ENCODE measurements at places on chromosomes 2 and 18. TPM values are rescaled to one million over a fixed set of nuclear protein-coding genes. Genes with fewer than 3 reads are reported as not detected.

DNA sequence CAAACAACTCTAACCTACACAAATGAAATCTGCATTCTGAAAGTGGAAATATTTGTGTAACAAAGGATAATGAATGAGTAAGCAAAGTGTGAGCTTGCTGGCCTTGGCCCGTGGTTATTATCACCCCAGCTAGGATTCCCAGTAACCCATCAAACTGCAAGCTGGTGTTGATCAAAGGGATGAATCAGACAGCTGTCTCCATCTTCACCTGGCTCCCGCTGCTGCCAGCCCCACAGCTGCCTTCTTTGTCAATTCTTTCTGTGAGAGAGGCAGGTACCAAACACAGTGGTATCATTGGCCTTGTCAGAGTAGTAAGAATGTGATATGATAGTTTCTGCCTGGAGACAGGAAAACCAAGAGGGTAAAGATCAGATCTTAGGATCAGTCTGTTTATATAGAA lies 25.2 kb upstream of the RGPD4 start:
- no peak for DNase-seq

GRCh38 chr2:119059287-119059686 lies 99.3 kb downstream of the C1QL2 start:
- DNase-seq, result no peak

DNA sequence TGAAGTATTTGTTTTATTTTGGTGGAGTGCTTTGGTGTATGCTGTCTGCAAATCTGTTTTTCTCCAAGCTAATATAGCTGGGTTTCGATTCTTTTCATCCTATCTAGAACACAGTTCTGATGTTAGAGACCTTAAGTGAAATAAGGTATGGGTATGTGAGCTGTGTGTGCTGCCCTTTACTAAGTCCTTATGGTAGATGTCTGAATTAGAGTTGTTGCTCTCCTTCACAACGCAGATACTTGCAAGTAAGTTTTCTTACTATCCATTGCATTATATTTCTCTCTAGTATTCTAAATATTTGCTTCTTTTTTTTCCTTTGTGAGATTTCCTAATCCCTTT lies 38.6 kb downstream of the AGFG1 start:
- no peak for DNase-seq

CAVIN2 gene
- total RNA-seq, result 125 TPM

MTCL1 gene
- 8.7 TPM for total RNA-seq

DNA sequence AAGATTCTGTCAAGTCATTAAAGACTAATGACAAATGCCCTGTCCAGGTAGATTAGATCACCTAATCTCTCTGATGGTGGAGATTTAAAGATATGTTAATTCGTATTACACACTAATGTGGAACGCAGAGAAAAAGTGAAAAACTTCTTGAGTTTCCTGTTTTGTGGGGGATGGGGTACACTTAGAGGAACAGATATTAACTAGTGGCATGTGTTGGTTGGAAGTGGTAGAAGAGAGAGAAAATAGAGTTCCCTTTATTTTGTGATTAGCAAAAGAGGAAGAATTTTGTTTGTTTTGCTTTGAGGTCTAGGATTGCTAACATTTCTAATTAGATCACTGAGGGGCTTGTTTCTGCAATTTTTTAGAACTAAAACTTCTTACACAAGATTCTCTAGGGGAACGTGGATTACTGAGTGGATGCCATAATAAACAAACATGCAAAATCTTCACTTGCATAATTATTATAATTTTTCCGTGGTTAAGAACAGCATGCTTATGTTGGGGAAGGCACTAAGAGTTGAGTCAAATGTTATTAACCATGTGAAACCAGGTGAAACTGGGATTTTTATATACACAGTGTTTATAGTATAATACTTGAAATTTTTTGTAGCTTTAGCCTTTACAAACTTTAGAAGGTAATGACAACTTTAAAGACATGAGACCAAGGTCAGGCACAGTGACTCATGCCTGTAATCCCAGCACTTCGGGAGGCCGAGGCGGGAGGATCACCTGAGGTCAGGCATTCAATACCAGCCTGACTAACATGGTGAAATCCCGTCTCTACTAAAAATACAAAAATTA lies 97.4 kb upstream of the STK17B start:
- no peak for DNase-seq

EPB41L5 gene
- total RNA-seq, result 14.7 TPM

- DNase-seq, result no peak
These were observed 440.5 kb upstream of the SMIM21 start for GRCh38 chr18:75868031-75868430.

DNA sequence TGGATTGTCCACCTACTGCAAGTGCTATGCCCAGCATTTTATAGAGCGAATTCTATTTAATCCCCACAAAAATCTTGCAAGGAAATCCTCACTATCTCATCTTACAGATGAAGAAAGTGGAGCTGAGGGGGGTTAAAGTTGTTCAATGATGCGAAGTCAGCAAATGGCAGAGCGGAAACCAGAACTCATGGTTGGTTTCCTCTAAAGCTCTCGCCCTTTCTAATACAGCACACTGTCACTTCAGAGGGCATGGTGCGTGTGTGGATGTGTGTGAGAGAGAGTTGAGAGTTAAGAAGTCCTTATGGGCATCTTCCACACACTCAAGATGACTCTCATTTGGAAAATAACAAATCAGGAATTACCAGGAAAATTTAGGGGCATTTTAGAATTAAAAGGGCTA lies 78.4 kb downstream of the TGFA start:
- no peak for DNase-seq

DNA sequence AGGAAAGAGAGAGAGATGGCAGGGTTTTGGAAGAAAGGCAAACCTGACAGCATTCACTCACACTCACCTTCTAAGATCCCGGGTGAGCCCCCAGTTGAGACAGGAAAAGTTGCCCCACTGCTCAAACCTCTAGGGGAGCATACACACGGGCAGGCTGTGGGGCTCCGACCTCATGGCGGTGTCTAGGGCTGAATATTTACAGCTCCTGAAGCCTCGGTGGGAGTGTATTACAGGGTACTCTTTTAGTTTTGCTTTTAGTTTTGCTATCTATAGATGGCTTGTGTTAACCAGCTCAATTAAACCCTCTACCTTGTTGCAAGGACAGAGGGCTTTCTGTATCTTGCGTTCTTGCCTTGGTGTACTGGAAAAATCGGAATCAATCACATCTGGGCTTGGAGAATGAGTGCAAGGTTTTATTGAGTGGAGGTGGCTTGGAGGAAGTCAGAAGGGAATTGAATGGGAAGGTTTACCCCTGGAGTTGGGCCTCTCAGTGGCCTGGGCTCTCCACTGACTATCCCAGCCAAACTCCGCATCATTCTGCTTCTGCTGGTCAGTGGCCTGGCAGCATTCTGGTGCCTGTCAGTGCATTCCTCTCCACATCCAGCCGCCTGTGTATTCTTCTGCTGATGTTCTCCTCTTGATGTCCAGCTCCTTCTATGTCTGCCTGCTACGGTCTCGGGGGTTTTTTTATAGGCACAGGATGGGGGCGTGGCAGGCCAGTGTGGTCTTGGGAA lies 10.1 kb upstream of the IFIH1 start:
- DNase-seq, result no peak

Measured in right cardiac atrium (tissue), 5 donors.